ENCODE measurements at places on chromosomes 2 and 18.

- H3K27ac ChIP-seq = no peak overlapping the region
- no peaks in the 10 kb centered on the region for H3K4me1 ChIP-seq
- H3K36me3 ChIP-seq = no peaks in the 10 kb centered on the region
- DNase-seq = peak; percentile 7
- H3K27me3 ChIP-seq = no peaks in the 10 kb centered on the region
Observed at GRCh38 chr2:146990311-146991054, 854.3 kb upstream of the ACVR2A start.

- H3K4me1 ChIP-seq = no peaks in the 10 kb centered on the region
- no peaks in the 10 kb centered on the region for H3K36me3 ChIP-seq
- H3K4me3 ChIP-seq = no peak overlapping the region
- DNase-seq = no peak
- H3K27me3 ChIP-seq = peaks cover 13% of the 10 kb centered on the region
Observed at GRCh38 chr2:130744287-130745117, 10.8 kb upstream of the AMER3 start.

- peaks cover 4% of the 10 kb centered on the region for H3K4me1 ChIP-seq
- no peak for DNase-seq
- H3K36me3 ChIP-seq = no peaks in the 10 kb centered on the region
- no peak overlapping the region for H3K4me3 ChIP-seq
- no peak overlapping the region for H3K27ac ChIP-seq
Observed at GRCh38 chr2:88227446-88227845, 57.3 kb downstream of the THNSL2 start.

DNA sequence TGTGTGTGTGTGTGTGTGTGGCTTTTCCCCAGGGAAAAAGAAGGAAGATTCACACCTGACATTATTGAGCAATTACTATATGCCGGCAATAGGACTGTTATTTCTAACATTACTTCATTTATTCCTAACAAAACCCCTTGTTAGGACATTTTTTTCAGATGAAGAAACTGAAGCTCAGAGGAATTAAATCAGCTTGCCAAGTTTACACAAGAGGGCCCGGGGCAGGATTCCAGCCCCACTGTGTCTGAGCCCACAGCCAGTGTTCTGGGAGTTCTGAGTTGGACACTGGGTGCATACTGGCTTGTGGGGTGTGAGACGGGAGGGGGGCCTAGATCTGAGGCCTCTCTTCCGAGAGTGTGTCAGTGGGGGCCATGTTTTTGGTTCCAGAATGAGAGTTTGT, 9.9 kb downstream of the TOGARAM2 start:
- no peak overlapping the region for H3K4me3 ChIP-seq
- peaks cover 4% of the 10 kb centered on the region for H3K4me1 ChIP-seq

- peaks cover 14% of the 10 kb centered on the region for H3K4me1 ChIP-seq
- H3K27ac ChIP-seq = no peak overlapping the region
- no peaks in the 10 kb centered on the region for H3K36me3 ChIP-seq
Observed at GRCh38 chr2:104873689-104874054, 19.8 kb downstream of the POU3F3 start.

DNA sequence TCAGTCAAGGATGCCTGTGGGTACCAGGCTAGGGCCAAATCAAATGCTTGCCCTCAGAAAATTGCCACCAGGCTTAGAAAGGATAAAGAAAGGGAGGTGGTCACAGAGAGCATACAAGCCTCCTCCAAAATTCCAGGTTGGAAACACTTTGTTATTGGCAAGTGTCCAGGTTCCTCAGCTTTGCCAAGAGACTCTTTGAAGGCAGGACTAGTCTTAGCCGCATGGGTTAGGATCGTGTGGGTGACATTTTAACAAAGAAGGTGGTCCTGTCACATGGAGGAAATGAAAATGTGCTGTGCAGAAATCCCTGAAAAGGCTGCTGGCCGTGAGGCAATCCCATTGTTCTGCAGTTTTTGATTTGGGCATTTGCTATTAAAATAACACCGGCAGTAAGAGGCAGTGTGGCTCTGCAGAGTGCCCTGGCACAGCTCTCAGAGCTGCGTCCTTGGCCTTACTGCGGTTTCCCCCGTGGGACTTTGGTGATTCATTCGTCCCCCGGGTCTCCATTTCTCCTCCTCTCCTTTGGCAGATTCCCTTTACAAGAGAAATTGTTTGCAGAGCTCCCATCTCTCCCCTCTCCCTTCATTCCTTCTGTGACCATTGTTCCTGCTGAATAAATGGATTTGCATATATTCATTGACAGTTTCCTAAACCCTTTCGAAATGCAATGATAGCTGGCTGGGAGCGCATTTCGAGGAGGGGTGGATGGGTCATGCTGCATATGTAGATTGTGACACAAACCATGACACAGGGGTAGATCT, 187.3 kb downstream of the VAPA start:
- peak; percentile 29 for DNase-seq
- no peaks in the 10 kb centered on the region for H3K36me3 ChIP-seq
- H3K27ac ChIP-seq = no peak overlapping the region
- H3K4me1 ChIP-seq = no peaks in the 10 kb centered on the region

GRCh38 chr2:186330050-186330449, 156.0 kb upstream of the ZC3H15 start:
- no peak overlapping the region for H3K4me3 ChIP-seq
- no peak for DNase-seq
- no peaks in the 10 kb centered on the region for H3K36me3 ChIP-seq
- H3K27ac ChIP-seq = no peak overlapping the region
- no peaks in the 10 kb centered on the region for H3K4me1 ChIP-seq
- H3K27me3 ChIP-seq = no peaks in the 10 kb centered on the region

GRCh38 chr2:240021488-240022104, 3.5 kb downstream of the NDUFA10 start:
- DNase-seq = peak; percentile 75
- H3K27me3 ChIP-seq = no peaks in the 10 kb centered on the region
- peaks cover 47% of the 10 kb centered on the region for H3K36me3 ChIP-seq
- peaks cover 5% of the 10 kb centered on the region for H3K4me1 ChIP-seq
- no peak overlapping the region for H3K27ac ChIP-seq

DNA sequence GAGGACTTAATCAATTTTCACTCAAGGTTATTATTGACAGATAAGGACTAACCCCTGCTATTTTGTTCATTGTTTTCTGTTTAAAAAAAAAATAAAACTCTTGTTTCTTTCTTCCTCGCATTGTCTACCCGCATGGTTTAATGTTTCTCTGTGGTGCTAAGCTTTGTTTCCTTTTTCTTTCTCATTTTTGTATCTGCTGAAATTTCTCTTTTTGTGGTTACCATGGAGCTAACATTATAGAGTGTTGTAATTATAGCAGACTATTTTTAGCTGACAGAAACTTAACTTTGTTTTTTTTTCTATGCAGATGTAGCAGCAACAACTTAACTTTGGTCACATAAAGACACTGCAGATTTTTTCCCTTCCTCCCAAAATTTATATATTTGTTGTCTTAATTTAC, 43.1 kb upstream of the CHN1 start:
- no peaks in the 10 kb centered on the region for H3K36me3 ChIP-seq
- no peak overlapping the region for H3K27ac ChIP-seq
- no peaks in the 10 kb centered on the region for H3K27me3 ChIP-seq
- H3K4me3 ChIP-seq = no peak overlapping the region

DNA sequence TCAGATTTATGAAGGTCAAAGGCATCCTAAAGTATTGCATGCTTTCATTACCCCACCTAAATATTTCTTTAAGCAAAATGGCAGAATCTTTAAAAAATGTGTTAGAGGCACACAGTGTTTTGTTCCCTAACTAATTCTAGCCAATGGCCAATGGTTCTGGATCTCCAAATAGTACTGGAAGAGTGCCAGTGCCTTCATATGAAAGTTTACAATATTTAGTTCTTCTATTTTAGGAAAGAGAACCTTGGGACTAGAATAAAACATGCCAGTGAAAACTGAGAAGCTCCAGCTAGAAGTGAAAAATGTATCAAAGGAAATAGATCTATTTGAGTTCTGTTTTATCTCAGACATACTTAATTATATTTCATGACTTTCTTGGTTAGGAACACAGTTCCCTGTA, 37.1 kb downstream of the TACR1 start:
- no peaks in the 10 kb centered on the region for H3K27me3 ChIP-seq
- no peak overlapping the region for H3K4me3 ChIP-seq
- DNase-seq = no peak
- H3K27ac ChIP-seq = no peak overlapping the region
- H3K36me3 ChIP-seq = no peaks in the 10 kb centered on the region

- H3K36me3 ChIP-seq = peaks cover 23% of the 10 kb centered on the region
- H3K27ac ChIP-seq = no peak overlapping the region
- H3K27me3 ChIP-seq = no peaks in the 10 kb centered on the region
- peaks cover 8% of the 10 kb centered on the region for H3K4me1 ChIP-seq
- DNase-seq = no peak
- H3K4me3 ChIP-seq = no peak overlapping the region
Observed at GRCh38 chr2:9341337-9341887, 81.9 kb downstream of the ITGB1BP1 start.

GRCh38 chr2:46489423-46490174, 10.2 kb downstream of the TMEM247 start:
- no peak overlapping the region for H3K4me3 ChIP-seq
- H3K27ac ChIP-seq = no peak overlapping the region
- no peak for DNase-seq
- H3K4me1 ChIP-seq = peaks cover 9% of the 10 kb centered on the region
- no peaks in the 10 kb centered on the region for H3K36me3 ChIP-seq
- H3K27me3 ChIP-seq = no peaks in the 10 kb centered on the region

DNA sequence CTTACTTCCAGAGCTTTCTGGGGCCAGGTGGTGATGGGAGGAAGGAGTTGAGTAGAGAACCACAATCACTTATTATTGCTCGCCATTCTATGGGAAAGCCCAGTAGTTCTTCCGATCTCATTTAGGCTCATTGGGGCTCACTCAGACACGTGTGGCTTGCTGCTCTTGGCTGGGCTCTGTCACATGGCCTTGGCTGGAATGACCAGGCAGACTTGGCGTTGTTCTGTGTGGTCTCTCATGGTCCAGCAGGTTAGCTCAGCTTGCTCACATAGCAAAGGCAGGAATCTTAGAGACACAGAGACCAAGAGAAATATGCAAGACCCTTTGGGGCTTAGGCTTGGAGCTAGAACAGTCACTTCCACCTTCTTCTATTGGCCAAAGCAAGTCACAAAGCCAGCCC, 261.2 kb downstream of the LOXHD1 start:
- no peaks in the 10 kb centered on the region for H3K36me3 ChIP-seq
- no peak for DNase-seq
- H3K4me1 ChIP-seq = peaks cover 6% of the 10 kb centered on the region
- H3K4me3 ChIP-seq = no peak overlapping the region
- H3K27ac ChIP-seq = no peak overlapping the region

- H3K36me3 ChIP-seq = no peaks in the 10 kb centered on the region
- H3K4me1 ChIP-seq = no peaks in the 10 kb centered on the region
- H3K27me3 ChIP-seq = no peaks in the 10 kb centered on the region
Observed at GRCh38 chr18:63619661-63620060, 24.4 kb downstream of the SERPINB4 start.

DNA sequence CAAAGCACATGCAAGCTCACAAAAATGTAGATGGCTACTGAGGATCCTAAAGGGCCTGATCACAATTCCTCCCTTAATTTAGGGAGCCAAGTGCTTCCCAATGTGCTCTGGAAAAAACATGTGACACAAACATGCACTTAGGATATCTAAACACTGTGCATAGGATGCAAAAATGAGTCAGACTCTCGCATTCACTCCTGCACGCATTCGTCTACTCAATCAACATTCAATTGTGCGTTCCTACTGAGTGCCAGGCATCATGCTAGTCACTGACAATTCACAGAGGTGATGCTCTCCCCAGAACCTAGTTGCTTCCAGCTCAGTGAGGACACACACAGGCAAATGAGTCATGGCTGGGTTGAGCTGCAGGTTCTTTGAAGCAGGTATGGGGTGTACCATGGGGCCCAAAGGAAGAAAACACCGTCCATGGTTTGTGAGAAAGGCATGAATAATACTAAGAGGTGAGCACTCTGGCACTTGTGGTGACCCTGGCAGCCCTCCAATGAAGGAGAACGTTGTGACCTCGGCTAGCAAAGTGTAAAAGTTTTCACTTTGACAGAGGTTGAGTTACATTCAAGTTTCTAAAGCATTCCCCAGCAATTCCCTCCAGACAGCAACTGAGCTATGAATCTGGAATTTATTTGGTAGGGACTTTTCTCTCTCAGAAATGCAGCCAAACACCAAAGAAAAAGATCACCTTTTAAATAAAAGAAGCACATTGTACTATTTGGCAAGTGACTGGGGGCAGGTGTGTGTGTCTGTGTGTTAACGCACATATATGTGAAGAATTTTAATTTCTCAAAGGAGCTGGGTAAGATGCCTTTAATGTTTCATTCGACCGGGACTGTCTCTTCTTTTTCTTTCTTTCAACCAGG, 173.3 kb downstream of the ALPK2 start:
- DNase-seq = no peak
- no peaks in the 10 kb centered on the region for H3K27me3 ChIP-seq
- H3K36me3 ChIP-seq = no peaks in the 10 kb centered on the region
- H3K27ac ChIP-seq = no peak overlapping the region
